Vein endothelial cell (primary cell): ENCODE measurements at places on chromosomes 12 and 14. TPM values are rescaled to one million over a fixed set of nuclear protein-coding genes. Genes with fewer than 3 reads are reported as not detected.

The AMDHD1 gene
- total RNA-seq: 0.29 TPM in 1 of 2 replicates, not detected in the other

The PPP4R4 gene
- total RNA-seq: not detected in 2 replicates

The ACRBP gene
- 0.57 and 1.6 TPM in 2 replicates for total RNA-seq

The TSPAN9 gene
- total RNA-seq: 71.5 and 79.3 TPM in 2 replicates

The GALNT16 gene
- 0.29 and 0.33 TPM in 2 replicates for total RNA-seq

The CBLN3 gene
- 1.2 and 1.3 TPM in 2 replicates for total RNA-seq

The ITGA5 gene
- 1,184 and 1,463 TPM in 2 replicates for total RNA-seq

The TPPP2 gene
- not detected in 2 replicates for total RNA-seq

The KCNC2 gene
- total RNA-seq: not detected in 2 replicates

The C12orf50 gene
- total RNA-seq: not detected in 2 replicates

The ASCL1 gene
- not detected in 2 replicates for total RNA-seq

The GTF2H3 gene
- 52.3 and 56.5 TPM in 2 replicates for total RNA-seq

The EFS gene
- total RNA-seq: not detected in 2 replicates

The VWF gene
- total RNA-seq: 1,356 and 2,070 TPM in 2 replicates

The GPR132 gene
- not detected in 2 replicates for total RNA-seq

The KSR2 gene
- total RNA-seq: 1.2 and 1.3 TPM in 2 replicates

The FOXN4 gene
- not detected in 2 replicates for total RNA-seq

The TUNAR gene
- total RNA-seq: not detected in 2 replicates

The OVCH1 gene
- not detected in 2 replicates for total RNA-seq

The RIPK3 gene
- 4.2 and 4.9 TPM in 2 replicates for total RNA-seq

The IRAK3 gene
- 9.8 and 11.6 TPM in 2 replicates for total RNA-seq

The PPM1H gene
- total RNA-seq: 2.3 and 4.3 TPM in 2 replicates

The OAS2 gene
- 3.3 and 4.6 TPM in 2 replicates for total RNA-seq

The CLEC4C gene
- not detected in 2 replicates for total RNA-seq

The CCDC175 gene
- total RNA-seq: not detected in 2 replicates

The SSTR1 gene
- total RNA-seq: 0.29 and 0.33 TPM in 2 replicates

The MIP gene
- total RNA-seq: 0.29 TPM in 1 of 2 replicates, not detected in the other

The TAS2R30 gene
- 5.6 and 6.5 TPM in 2 replicates for total RNA-seq

The MDGA2 gene
- total RNA-seq: not detected in 2 replicates

The USP44 gene
- 0.96 and 2.0 TPM in 2 replicates for total RNA-seq

The NR1H4 gene
- total RNA-seq: not detected in 2 replicates

The RNF212B gene
- not detected in 2 replicates for total RNA-seq

The TMED10 gene
- total RNA-seq: 282 and 308 TPM in 2 replicates

The AICDA gene
- not detected in 2 replicates for total RNA-seq

The SLC17A8 gene
- total RNA-seq: not detected in 2 replicates

The TTC5 gene
- 19.3 TPM in 2 replicates for total RNA-seq

The SPRING1 gene
- 38.9 and 51.2 TPM in 2 replicates for total RNA-seq
